GM23338 (cell line): ENCODE measurements at places on chromosomes 2 and 18. TPM values are rescaled to one million over a fixed set of nuclear protein-coding genes. Genes with fewer than 3 reads are reported as not detected.
A peak's percentile ranks its signal among the peaks of the same experiment; 100 is the strongest.

The LIPG gene
- 17.2 and 17.7 TPM in 2 replicates for total RNA-seq

The ERICH2 gene
- 2.1 TPM in 1 of 2 replicates, not detected in the other for total RNA-seq

The CCDC142 gene
- 12.3 and 20.5 TPM in 2 replicates for total RNA-seq

The ACADL gene
- total RNA-seq, result 0.39 TPM in 1 of 2 replicates, not detected in the other

The ZSWIM2 gene
- not detected in 2 replicates for total RNA-seq

The CRYBA2 gene
- not detected in 2 replicates for total RNA-seq

The RAB6C gene
- not detected in 2 replicates for total RNA-seq

The EVX2 gene
- total RNA-seq, result 0.03 and 0.04 TPM in 2 replicates

The POTEJ gene
- 0.63 TPM in 1 of 2 replicates, not detected in the other for total RNA-seq

DNA sequence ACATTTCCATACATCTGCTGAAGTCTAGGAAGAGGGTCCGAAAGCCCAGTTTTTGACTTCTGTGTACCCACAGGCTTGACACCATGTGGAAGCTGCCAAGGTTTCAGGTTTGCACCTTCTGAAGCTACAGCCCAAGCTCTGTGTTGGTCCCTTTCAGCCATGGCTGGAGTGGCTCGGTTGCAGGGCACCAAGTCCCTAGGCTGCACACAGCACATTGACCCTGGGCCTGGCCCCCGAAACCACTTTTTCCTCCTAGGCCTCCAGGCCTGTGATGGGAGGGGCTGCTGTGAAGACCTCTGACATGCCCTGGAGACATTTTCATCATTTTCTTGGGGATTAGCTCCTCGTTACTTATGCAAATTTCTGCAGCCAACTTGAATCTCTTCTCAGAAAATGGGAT is 55.7 kb downstream of the CCDC141 start:
- DNase-seq, result no peak

DNA sequence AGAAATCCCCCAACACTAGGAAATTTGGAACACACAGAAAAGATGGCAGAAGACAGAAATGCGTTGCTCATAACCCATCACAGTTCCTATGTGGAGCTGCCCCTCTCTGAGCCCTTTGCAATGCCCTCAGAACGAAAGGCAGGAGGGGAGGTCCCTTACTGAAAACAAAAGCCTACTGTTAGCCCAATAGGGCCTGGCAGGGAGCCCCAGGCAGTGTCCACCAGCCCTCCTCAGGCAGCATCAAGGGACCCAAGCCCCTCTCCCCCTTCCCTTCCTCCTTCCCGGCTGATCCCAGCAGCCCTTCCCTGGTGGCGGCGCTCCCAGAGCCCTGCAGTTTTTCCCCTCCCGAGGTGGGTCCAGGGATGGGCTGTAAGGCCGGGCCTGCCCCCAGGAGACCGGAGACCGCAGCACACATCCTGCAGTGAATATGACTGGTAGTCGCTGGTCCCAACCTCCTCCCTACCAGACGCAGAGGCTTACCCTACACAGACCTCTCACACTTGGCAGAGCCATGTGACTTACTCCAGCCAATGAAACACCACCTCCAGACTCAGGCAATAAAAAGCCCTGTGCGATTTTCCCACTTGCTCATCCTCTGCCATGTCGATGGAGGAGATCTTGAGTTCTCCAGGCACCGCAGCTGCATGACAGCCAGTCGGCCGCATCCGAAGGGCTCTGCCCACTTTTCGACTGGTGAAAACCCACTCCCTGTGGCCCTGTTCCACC is 19.4 kb upstream of the DUSP2 start:
- peak; percentile 61 for DNase-seq

- DNase-seq, result peak; percentile 38
These were observed 2.0 kb upstream of the TRPM8 start for GRCh38 chr2:233915128-233915527.

- DNase-seq, result no peak
These were observed 752 bp downstream of the ASTL start for GRCh38 chr2:96137321-96138178.

- no peak for DNase-seq
These were observed 33.2 kb downstream of the PLA2R1 start for GRCh38 chr2:160029270-160029628.

- no peak for DNase-seq
These were observed 423.3 kb downstream of the MTX2 start for GRCh38 chr2:176692533-176692932.

DNA sequence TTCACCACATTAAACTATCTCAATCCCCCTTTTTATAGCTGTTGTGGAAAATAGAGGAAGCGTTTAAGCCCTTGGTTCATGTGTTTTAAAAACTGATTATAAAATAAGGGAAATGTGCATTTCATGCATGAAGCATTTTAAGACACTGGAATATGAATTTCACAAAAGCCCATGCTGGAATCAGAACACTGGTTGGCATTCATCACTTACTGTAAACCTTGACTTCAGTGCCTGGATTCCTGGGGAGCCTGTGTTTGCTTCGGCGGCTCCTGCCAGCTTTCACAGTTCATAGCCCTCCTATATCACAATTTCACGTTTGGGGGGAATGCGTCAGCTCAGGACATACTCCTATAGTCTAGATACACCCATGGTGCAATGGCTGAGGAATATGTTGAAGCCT is 336.9 kb downstream of the INSIG2 start:
- no peak for DNase-seq

GRCh38 chr18:6311456-6312215 is 103.1 kb downstream of the L3MBTL4 start:
- DNase-seq, result no peak

- no peak for DNase-seq
These were observed 8.6 kb upstream of the EPB41L5 start for GRCh38 chr2:120004254-120004653.

DNA sequence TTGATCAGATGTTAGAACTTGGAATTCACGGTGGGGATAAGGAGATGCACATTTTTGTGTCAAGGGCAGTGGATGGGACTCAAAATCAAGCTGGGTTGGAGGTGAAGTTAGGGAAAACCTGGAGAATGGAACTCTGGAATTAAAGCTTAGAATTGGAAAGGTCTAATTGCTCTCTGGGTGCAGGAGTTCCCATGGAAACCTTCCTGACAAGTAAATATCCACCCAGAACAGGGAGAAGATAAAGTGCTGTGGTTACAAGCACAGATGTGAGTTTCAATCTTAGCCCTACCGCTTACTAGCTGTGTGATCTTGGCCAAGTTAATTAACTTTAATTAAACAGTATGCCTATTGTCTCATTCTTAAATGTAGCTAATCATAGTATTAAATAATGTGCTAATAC is 71.3 kb upstream of the TCF7L1 start:
- DNase-seq, result no peak

- DNase-seq, result no peak
These were observed 19.1 kb downstream of the EIF4E2 start for GRCh38 chr2:232569541-232569940.

GRCh38 chr2:10179422-10179821 is 56.9 kb downstream of the RRM2 start:
- DNase-seq, result no peak

- no peak for DNase-seq
These were observed 100.1 kb downstream of the CTNNA2 start for GRCh38 chr2:79612999-79613398.

GRCh38 chr2:207983641-207984042 is 41.7 kb downstream of the PLEKHM3 start:
- no peak for DNase-seq

- DNase-seq, result no peak
These were observed 155.4 kb downstream of the SLC4A3 start for GRCh38 chr2:219782737-219783348.

- DNase-seq, result no peak
These were observed 98.9 kb upstream of the CYP1B1 start for GRCh38 chr2:38174646-38175423.

- no peak for DNase-seq
These were observed 236.4 kb downstream of the PIEZO2 start for GRCh38 chr18:10912790-10913545.

GRCh38 chr18:76604108-76604934 is 109.3 kb upstream of the ZNF516 start:
- DNase-seq, result no peak

GRCh38 chr2:191516260-191516659 is 161.7 kb upstream of the NABP1 start:
- no peak for DNase-seq

DNA sequence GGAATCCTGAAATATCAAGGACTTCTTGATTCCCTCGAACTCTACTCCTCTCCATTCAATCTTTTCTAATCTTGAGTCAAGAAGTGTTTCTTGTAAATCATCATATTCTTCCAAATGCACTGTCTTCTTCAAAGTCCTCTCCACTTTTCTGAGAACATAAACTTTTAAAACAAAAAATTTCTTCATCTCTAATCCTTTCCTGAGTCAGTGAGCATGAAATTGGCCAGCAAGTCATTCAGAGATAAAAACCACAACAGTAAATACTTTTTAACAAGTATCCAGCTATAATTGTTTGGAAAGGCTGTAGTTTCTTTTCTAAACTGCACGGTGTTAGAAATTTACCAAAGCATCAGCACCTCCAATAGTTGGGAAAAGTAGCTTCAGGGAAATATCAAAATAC is 312.6 kb upstream of the GALNT5 start:
- no peak for DNase-seq
